ENCODE measurements at places on chromosomes 7 and 10.

- DNase-seq = no peak
Observed at GRCh38 chr7:100860702-100861615, 6.2 kb upstream of the TRIP6 start.

DNA sequence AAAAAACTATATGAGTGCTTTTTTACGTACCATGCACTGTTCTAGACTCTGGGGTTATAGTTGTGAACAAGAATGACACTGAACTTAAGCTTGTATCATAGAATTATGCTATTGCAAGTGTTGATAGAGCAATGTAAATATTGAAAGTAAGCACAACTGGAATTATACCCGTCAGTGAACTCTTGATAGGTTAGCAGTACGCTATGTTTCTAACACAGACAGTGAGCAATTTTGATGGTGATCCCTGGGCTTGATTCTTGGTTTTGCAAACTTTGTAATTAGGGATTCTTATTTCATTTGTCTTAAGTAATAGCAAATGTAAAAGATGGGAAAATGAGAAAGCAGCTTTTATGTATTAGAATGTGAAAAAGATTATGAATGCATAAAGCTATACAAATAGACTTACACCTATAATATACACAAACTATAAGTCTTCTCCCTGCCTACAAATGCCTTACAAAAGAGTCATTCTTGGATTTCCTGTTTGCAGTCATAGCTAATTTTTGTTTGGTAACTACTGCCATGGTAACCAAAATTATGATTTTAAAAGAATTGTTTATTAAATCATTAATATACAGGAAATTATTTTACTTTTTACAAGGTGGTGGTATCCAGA, 6.7 kb downstream of the TES start:
- DNase-seq = no peak

DNA sequence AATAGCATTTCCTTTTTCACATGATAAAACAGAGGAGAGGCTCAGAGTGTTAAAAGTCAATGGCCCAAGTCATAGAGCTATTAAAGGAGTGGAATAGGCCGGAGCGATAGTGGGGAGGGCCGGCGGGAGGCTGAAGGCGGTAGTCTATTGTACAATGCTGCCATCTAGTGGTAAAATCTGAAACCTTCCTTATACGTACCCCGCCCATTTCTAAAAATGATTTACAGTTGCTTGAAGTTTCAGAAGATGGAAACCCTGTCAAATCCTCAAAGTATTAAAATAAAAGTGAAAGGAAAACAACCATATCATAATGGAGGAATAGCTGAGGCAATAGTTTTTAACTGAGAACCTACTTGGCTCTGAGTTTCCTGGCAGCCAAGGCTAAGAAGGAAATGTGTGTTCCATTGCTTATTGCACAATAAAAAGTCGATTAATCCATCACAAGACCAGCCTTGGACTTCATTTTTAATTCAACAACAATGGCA, 209.1 kb downstream of the CCSER2 start:
- no peak for DNase-seq

- DNase-seq = no peak
Observed at GRCh38 chr7:88746126-88746525, 13.4 kb upstream of the ZNF804B start.

GRCh38 chr7:155685070-155685790, 40.8 kb downstream of the RBM33 start:
- no peak for DNase-seq

- no peak for DNase-seq
Observed at GRCh38 chr10:123459371-123460091, 206.6 kb upstream of the GPR26 start.

GRCh38 chr7:74033372-74034311, 5.7 kb downstream of the ELN start:
- DNase-seq = no peak

DNA sequence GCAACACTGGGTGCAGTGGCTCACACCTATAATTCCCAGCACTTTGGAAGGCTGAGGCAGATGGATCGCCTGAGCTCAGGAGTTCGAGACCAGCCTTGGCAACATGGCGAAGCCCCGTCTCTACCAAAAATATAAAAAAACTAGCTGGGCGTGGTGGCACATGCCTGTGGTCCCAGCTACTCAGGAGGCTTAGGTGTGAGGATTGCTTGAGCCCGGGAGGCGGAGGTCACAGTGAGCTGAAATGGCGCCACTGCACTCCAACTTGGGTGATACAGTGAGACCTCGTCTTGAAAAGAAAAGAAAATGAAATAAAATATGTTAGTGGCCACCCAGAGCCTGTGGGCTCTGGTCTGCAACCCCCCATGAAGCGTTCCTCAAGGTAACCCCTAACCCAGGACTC, 13.3 kb downstream of the ITPRIP start:
- no peak for DNase-seq

GRCh38 chr7:137978464-137979237, 23.2 kb downstream of the CREB3L2 start:
- DNase-seq = no peak

DNA sequence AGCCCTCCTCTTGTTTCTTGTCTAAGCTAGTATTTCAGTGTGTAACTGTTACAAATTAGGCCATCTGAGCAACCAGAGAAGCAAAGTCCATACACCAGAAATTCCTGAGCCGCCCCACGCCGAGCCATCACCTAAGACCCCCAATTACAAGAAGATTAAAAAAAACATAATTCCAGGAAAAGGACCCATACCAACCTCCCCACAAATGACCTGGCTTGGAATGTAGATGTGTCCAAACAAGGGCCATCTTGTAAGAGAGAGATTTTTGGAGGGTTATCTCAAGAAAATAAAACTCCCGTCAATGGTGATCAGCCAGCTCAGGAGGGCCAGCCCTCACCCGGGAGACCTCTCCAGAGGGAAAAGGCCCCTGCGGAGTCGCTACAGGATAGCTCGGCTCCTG, 83.1 kb downstream of the LRGUK start:
- no peak for DNase-seq

DNA sequence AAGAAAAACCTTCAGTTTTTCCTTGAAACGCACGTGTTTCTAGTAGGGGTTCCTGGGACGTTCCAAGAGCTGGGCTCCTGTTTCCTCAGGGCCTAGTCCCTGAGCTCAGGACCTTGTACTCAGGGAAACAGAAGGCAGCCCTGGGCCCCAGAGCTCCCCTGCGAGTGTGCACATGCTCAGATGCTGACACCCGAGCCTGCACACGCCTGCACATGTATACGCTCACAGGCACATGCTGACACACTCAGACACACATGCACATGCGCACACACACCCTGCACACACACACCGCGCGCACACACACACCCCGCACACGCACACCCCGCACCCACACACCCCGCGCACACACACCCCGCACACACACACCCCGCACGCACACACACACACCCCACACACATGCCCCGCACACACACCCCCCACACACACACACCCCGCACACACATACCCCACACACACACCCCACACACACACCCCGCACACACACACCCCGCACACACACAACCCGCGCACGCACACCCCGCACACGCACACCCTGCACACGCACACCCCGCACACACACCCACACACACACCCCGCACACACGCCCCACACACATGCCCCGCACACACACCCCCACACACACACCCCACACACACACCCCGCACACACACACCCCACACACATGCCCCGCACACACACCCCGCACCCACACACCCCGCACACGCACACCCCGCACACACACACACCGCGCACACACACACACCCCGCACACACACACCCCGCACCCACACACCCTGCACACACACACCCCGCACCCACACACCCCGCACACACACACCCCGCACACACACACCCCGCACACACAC, 52.2 kb downstream of the CALML3 start:
- DNase-seq = no peak
